ENCODE measurements at places on chromosomes 6 and 20.

DNA sequence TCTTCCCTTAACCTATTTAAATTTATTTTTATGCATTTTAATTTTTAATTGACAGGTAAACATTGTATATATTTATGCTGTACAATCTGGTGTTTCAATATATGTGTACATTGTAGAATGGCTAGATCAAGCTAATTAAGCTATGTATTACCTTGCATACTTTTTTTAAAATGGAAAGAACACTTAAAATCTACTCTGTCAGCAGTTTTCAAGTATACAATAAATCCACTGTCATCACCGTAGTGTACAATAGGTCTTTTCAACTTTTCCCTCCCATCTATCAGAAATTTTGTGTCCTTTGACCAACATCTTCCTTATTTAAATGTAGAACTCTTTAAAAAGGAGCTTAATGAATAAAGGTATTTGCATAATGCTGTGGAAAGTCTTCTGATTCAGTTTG, 27.6 kb downstream of the RPS12 start:
- DNase-seq: no peak

DNA sequence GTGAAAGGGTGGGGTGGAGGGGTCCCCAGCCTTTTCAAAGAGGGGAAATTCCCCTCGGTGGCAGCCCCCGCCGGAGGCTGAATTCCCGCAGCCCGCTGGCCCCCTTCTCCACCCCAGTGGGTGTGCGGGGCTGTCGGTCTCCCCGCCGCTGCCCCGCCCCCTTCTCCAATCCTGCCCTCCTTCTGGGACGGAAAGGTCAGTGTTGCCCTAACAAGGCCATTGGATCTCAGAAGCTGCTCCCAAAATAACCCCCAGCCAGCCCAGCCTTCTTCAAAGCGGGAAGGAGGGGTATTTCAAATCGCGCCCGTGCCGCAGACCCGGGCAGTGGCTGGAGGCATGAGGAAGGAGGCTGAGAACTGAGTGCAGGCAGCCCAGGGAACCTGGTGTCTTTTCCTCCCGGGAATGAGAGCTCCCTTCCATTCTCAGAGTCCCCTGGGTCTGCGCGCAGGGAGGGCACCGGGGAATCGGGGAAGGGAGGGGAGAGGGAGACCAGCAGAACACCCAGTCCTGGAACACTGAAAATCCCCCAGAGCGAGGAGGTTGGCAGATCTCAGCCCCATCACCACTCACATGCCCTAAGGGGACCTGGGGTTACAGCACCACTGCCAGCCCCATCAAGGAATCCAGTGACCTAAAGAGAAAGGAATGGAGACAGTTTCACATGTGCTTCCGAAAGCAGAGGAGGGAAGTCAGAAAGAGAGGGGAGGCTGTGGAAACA, at the start of gene JPH2:
Gene JPH2, minus strand, starts transcription at position 135 of the 718 bp plus-strand sequence. CDS start 483 bp downstream, outside the sequence.
- DNase-seq: peak; percentile 63

DNA sequence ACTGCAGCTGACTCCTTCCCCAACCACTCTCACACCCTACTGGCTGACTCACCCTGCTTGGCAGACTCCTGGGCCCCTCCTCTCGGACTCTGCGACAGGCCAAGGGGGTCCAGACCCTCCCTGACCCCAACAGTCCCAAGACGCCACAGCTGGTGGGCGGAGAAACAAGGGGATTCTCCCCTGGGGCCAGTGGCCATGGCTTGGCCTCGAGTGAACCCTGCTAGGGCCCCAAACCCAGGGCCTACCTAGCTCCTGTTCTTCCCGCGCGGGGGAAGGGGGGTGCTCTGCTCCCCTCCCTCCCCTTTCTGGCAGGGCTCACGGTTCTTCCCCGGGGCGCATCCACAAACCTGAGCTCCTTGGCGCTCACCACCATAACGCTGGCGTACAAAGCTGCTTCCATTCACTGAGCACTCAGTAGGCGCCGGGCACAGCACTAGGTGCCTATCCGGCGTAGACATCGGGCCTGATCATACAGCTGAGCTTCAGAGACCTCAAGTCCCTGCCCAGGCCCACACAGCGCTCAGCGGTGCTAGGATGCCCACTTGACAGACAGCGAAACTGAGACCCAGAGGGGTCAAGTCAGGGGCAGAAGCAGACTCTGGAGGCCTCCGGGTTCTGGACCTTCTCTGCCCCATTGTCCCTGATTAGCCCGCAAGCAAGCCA, 597 bp downstream of the ADA start:
- DNase-seq: peak; percentile 13

- DNase-seq: no peak
These were observed 35.0 kb downstream of the BPIFB1 start for GRCh38 chr20:33318096-33318429.

DNA sequence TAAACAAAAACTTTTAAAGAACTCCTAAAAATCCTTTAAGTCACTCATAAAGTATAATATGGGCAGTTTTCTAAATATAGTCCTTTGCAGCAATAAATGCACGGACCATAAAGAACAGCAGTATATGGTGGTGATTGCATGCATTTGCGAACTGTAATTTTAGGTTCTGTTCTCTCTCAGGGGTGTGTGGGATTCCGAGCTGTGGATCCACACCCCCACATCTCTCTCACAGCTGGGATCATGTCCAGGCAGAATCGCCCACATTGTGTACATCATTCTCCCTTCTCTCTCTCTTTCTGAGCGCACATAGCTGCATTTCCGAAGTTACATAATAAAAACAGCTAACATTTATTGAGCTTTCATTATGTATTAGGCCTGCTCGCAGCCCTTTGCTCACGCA, 28.6 kb downstream of the SLC52A3 start:
- no peak for DNase-seq

DNA sequence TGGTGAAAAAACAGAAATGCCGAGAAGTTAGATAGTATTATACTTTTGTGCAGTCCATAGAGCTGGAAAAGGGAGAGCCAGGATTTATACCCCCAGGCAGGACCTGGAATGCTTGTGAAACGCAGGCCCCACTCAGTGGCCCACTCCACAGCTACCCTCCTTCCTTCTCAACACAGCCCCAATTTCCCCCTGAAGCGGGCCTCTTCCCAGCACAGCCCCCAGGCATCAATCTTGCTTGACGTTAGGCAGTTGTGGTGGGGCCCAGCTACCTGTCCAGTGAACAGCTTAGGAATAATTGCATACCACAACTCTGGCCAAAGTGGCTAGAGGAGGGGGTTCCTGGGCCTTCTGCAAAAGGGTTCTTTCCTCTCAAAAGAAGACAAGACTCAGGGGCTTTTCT, 61.3 kb downstream of the PPP1R3G start:
- DNase-seq: no peak

DNA sequence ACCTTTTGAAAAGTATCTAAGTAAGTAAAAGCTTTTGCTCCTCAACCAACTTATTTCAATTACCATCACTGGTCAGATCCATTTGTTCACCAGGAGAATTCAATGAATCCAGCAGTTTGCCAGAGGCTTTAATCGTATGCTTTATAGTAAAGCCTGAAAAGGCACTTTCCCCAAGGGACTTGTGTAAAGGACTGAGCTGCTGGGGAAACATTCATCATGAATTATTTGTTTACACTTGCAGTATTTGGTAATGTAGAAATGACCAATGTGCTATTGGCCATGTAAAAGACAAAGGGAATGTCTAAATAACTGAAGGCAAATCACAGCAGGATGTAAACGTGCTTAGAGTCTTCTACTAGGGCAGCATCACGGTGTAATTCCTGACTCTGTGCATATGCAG, 471.4 kb downstream of the ADGRB3 start:
- no peak for DNase-seq

DNA sequence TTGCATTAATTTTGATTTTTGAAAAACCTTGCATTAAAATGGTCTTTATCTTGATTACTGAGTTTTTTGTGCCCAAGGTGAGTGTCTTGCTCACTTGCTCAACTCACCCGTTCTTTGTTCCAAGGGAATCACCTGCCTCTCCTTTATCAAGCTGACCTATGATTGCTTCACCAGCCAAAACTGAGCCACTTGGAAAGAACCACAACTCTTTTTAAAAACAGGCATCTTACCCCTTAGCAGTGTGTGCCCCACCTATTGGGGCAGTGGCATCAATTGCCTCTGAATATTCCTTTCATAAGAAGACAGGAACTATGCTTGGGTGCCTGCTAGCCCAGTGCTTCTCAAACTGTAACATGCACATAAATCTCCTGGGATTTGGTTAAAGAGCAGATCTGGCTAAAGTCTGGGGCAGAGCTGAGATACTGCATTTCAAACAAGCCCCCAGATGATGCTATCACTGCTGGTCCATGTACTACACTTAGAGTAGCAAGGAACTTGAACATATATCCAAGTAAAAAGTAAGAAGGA, 3.3 kb upstream of the STK38 start:
- no peak for DNase-seq

DNA sequence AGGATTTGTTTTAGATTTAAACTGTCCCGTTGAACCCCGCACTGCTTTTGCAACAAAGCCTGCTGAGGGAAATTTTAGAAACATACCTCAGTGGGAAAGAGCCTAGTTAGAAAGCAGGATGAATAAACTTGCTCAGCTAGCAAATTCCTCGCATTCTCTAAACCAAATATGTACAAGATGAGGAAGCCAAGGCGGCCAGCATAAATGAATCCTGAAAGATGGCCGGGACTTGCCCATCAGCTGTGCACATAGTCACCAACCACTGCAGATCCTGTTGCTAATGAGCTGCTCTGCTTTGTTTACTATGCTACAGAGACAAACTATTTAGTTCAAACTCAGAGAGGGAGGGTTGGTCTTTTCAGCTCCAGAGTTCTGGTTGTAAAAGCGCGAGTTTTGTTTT, 49.0 kb downstream of the TMEM170B start:
- peak; percentile 76 for DNase-seq

- DNase-seq: no peak
These were observed 180.2 kb upstream of the MARCKS start for GRCh38 chr6:113676968-113677367.

DNA sequence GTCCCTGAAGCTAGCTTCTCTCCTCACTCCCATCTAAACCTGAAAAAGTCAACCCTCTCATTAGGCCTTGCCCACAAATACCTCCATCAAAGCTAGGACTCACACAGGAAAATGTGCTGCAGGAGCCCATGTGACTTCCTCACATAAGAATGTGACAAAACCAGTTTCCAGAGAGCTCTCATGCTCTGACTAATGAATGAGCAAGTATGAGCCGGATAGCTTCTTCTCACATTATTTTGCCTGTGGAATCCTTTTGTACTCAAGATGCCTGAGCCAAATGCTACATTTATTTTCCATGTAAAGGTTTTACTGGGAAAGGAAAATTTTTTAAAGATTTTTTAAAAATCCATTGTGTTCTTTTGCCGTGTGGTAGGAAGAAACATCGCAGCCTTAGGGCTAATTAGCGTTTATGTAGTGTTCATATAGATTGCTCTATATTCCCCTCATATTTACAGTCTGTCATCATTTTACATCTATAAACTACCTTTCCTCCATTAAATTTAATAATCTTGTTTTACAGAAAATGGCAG, 68.6 kb upstream of the CCN6 start:
- DNase-seq: peak; percentile 85

DNA sequence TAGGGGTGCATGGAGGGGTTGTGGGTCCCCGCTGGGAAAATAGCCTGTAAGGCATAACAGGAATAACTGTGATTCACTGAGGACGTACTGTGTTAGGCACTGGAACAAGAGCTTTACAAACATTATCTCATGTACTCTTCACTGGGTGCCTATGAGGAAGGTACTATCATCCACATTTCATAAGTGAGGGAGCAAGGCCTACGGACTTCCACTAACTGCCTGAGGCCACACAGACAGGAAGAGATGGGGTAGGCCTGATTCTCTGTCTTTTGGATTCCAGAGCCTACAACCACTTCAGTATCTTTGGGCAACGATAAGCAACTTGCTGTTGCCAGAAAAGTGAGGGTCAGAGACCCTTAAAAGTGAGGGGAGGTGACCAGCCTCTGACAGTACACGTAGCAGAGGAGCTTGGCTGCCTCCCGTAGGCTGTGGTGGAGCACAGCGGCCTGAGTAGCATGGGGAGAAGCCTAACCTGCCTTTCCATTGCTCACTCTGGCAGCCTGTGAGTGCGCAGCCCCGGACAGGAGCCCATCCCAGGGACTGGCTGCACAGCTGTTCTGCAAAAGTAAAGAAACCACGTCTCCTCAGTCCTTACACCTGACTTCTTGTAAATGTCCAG, 30.4 kb downstream of the PSMB1 start:
- DNase-seq: peak; percentile 4

- no peak for DNase-seq
These were observed 105.5 kb upstream of the SSTR4 start for GRCh38 chr20:22929661-22930060.

- no peak for DNase-seq
These were observed 38.8 kb downstream of the BMP2 start for GRCh38 chr20:6806275-6806674.

DNA sequence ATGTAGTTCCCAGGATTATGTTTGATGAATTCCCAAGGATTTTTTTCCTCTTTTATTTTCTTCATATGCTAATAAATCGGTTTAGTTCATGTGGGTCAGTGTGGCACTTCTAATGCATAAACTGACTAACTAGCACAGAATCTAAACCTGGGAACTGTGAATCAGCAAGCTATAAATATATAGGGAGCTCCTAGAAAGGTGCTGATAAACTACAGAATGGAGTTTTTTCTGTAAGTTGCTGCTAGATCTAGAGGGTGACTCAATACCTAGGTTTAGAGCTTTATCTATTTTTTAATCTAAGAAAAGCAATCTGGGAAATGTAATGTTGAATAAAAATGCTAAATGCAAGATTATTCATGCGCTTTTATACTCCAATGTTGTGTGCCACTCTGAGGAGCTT, 118.8 kb upstream of the PTCHD4 start:
- DNase-seq: peak; percentile 38

DNA sequence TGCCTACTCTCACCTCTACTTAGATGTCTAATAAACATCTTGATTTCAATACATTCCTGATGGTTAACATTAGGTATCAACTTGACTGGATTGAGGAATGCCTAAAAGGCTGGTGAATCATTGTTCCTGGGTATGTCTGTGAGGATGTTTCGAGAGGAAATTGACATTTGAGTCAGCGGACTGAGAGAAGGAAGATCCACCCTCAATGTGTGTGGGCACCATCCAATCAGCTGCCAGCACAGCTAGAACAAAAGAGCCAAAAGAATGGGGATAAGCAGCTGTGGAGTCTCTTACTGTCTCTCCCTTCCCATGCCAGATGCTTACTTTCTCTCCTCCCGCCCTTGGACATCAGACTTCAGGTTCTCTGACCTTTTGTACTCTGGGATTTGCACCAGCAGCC, 128.6 kb upstream of the HS3ST5 start:
- DNase-seq: no peak

GRCh38 chr20:22418738-22419137, 165.6 kb downstream of the FOXA2 start:
- DNase-seq: no peak
